C1 segment of cervical spinal cord (tissue), 14 donors: ENCODE measurements at places on chromosomes 2 and 18.

DNA sequence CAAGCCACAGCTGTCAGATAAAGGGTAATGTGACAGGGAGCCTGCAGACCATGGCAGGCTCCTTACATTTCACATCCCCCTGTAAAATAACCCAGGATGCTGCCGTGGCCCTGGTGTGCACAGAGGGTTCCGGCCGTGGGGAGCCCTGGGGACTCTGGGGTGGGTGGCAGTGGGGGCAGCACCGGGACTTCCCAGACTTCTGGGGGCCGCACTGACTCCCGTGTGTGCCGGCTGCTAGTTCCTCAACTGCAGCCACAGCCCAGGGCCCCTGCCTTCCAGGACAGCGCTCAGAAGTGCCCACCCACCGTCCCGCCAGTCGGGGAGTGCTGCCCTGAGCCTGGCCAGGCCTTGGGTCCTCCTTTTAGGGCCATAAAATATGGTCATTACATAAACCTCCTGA is 56.5 kb downstream of the CIB4 start:
- DNase-seq, result no peak

GRCh38 chr2:43135583-43135982 is 90.8 kb downstream of the ZFP36L2 start:
- no peak for DNase-seq

DNA sequence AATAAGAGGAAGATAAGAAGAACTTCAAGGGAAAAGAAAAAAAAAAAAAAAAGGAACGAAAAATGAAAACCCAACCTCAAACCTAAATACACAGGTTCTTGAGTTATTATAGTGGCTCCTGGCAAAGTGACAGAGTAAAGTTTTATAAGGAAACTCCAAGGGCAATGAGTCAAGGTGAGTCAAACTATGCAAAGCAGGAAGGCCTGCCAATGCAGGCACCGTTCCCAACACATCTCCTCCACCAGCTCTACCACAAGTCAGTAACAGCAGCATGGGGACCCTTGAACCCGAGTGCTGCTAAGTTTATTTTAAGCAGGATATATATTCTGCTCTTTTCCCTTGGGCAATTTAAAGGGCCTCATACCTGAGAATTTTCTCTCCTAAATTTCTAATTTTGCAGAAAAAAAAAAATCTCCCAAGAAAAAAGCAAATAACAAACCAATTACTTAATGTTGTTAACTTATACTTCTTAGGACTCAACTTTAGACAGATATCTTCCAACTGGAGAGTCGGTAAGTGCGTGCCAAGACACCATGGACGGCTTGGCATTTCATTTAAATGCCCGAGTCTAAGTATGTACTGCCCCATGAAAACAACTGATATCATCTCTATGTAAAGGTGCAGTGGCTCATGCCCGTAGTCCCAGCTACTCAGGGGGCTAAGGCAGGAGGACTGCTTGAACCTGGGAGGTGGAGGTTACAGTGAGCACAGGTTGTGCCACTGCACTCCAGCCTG is 75.7 kb upstream of the TFCP2L1 start:
- DNase-seq, result no peak

GRCh38 chr2:195622966-195623365 is 34.1 kb upstream of the SLC39A10 start:
- DNase-seq, result no peak

- DNase-seq, result no peak
These were observed 425.3 kb downstream of the MBD2 start for GRCh38 chr18:53799134-53799533.

DNA sequence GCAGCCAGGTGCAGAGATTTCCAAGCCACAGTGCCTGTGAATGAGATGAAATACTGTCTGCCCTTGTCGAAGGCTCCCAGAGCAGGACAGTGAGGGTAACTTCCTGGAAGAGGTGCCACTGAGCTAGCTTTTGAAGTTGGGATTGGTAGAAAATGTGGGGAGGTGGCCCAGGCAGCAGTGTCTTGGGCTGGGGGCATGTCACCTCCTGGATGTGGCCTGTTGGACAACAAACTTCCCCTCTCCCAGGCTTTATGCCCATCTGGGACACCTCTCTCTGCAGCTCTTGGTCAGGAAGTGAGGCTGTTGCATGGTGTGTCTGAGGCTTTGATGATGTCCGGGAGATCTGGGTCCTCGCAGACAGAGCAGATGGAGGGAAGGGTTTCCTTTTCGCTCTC is 151.4 kb downstream of the DYSF start:
- no peak for DNase-seq

DNA sequence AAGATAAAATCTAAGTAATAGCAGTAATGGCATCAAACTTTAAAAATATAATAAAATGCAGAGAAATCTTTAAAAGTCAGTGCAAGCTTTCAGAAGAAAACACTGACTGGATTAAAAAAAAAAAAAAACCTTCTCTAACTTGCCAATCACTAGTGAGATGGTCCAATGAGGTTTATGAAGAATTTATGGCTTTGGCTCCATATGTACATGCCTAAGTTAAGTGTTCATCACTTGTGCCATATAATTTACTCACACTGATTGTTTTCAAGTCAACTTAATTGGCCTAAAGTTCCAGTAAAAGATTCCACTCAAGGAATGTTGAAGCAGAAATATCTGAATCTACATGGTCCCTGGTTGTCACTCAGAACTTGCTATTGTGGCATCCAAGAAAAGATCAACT is 40.7 kb upstream of the RAB27B start:
- no peak for DNase-seq

DNA sequence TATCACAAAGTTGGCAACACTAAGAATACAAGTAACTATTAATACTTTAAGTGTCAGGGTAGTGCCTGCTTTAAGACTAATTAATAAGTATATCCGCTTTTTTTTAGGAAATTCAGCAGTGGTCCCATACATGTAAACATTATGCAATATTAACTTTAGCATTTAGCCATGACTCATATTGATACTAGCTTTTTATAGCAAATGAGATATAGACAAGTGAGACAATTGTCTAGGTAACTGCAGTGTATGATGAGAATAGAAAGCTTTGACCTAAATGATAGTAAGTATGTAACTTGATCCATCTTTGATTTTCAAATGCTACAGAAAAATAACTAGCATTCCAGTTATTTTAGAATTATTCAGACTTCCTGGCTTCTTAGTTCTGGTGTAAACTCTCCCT is 27.4 kb upstream of the VRK2 start:
- DNase-seq, result no peak

DNA sequence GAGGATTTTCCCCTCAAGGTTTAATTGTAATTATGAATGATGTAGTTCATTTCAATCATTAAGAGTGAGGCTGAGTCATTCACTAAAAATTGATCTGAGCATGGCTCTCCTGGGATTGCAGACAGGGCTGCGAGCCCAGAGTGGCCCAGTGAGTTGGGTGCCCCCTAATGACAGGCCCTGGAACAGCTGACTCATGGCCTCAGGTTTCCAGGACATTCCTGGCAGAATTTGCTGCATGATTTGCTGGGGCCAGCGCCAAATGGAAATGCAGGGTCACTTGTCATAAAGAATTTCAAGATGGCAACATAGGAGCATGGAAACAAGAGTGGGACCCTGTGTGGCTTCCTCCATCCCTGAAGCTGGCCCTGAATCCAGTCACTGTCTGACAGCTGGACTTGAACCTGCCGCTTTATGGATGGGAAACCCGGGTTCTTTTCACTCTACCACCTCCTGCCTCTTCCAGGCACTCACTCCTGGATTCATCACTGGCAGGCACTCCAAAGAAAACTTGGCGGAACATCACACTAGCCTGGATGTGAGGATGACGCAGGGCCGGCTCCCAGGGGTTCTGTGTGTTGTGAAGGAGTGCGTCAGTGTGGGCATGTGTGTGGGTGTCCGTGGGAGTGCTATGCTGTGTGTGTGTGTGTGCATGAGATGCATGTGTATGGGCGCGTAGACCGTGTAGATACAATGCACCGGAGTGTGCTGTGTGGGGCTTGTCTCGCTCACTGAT is 15.2 kb downstream of the OTOF start:
- DNase-seq, result no peak

GRCh38 chr2:164974221-164974620 is 18.9 kb upstream of the SLC38A11 start:
- DNase-seq, result no peak

DNA sequence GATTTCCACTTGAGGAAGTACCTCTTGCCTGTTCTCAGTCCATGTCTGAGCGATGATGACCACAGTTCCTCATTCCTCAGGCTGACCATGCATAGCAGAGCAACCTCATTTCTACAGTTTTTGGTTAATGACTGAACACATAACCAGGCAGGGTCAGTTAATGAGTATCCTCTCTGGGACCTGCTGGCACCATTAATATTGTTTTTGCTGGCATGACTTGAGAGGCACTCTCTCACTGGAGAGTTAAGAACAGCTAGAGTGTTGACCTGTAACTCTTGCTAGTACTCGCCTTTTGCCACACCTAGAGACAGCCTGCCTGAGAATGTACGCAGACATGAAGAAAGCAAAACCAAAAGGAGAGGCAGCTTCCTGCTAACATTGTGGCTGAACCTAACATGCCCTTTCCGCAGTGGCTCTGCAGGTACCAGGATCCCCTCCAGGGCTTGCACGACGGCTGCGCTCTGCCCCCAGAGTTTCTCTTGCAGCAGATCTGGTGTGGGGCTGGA is 23.9 kb downstream of the PECR start:
- DNase-seq, result no peak

- DNase-seq, result no peak
These were observed 482 bp downstream of the DLGAP1 start for GRCh38 chr18:4454537-4455112.

DNA sequence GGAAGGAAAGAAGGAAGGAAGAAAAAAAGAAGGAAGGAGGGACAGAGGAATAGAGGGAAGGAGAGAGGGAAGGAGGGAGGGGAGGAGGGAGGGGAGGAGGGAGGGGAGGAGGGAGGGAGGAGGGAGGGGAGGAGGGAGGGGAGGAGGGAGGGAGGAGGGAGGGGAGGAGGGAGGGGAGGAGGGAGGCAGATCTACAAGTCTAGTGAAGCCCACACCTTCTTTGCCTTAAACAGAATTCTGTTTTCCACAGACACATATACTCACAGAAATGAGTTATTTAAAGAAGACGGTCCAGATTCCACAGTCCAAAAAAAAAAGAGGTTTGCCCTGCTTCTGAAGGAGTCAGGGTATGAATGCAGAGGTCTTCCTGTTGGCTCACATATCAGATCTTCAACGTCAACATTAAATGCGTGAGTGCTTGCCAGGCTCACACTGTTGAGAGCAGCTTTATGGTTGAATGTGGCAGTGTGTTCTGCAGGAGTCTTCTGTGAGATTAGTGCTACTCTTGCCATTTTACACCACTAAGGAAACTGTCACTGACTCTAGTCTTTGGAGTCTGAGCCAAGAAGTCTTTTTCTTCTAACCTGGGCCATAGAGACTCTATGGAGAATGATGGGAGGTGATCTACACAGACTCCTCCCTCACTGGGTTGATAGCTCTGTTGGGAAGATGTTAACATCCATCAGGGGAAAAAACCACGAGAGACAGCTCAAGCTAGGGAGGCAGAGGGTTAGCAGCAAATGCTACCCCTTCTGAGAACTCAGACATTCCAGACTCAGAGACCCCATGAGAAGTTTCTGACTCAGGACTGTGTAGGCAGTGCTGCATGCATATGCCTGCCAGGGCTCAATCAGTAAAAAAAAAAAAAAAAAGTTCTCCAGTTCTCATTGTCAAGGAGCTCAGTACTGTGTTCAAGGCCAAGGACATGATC is 23.3 kb downstream of the PAX8 start:
- DNase-seq, result no peak

DNA sequence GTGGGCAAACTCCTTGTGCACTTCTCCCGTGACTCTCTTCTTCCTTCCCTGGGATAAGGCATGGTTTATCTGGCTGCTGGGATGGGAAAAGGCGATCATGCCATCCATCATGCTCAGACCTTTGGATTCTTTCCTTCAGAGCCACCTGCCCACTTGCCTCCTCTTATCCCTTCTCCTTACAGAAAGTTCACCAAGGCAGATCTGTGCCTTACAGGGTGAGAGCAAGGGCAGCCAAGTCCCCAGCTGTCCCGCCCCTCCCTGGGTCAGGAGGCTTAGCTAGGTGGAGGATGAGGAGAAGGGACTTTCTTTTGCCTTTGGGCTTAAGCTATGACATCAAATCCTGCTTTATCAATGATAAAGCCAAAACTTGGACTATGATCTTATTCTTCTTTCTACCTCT is 47.6 kb downstream of the KCNE4 start:
- DNase-seq, result no peak

GRCh38 chr2:223050188-223050587 is 1.8 kb upstream of the KCNE4 start:
- no peak for DNase-seq

- no peak for DNase-seq
These were observed 20.7 kb upstream of the OSBPL6 start for GRCh38 chr2:178173657-178174056.

DNA sequence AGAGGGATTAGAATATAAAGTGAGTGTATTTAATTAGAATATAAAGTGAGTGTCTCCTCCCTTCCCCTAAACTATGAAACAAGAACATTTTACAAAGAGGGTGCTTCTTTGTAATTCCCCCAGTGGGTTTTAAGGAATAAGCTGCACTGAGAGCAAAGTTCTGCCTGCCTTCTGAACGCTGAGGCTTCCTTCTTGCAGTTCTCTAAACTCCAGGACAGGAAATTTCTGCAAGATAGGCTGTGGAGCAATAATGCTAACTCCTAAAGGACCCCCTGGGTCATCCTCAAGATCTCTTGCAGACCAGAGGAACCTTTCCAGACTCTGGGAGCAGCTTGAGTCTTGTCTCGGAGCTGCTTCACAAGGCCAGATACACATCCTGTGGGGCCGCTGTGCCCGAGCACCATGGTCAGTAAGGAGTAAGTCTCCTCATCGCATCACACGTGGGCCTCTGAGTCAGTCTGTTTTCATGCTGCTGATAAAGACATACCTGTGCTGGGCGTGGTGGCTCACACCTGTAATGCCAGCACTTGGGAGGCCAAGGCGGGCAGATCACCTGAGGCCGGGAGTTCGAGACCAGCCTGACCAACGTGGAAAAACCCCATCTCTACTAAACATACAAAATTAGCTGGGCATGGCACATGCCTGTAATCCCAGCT is 87.5 kb upstream of the KCNE4 start:
- DNase-seq, result no peak

DNA sequence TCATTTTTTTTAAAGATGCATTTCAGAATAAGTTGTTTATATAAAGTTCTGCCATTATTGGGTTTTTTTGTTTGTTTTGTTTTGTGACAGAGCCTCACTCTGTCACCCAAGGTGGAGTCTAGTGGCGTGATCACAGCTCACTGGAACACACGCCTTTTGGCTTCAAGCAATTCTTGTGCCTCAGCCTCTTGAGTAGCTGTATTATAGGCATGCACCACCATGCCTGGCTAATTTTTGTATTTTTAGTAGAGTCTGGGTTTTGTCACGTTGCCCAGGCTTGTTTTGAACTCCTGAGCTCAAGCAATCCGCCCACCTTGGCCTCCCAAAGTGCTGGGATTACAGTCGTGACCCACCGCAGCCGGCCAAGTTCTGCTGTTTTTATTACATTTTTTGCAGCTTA is 72.3 kb downstream of the R3HDM1 start:
- DNase-seq, result no peak

GRCh38 chr2:29688429-29688828 is 233.0 kb downstream of the ALK start:
- no peak for DNase-seq

- DNase-seq, result no peak
These were observed 87.7 kb downstream of the SH3YL1 start for GRCh38 chr2:175880-176820.
